ENCODE measurements at places on chromosomes 6 and 20.

DNA sequence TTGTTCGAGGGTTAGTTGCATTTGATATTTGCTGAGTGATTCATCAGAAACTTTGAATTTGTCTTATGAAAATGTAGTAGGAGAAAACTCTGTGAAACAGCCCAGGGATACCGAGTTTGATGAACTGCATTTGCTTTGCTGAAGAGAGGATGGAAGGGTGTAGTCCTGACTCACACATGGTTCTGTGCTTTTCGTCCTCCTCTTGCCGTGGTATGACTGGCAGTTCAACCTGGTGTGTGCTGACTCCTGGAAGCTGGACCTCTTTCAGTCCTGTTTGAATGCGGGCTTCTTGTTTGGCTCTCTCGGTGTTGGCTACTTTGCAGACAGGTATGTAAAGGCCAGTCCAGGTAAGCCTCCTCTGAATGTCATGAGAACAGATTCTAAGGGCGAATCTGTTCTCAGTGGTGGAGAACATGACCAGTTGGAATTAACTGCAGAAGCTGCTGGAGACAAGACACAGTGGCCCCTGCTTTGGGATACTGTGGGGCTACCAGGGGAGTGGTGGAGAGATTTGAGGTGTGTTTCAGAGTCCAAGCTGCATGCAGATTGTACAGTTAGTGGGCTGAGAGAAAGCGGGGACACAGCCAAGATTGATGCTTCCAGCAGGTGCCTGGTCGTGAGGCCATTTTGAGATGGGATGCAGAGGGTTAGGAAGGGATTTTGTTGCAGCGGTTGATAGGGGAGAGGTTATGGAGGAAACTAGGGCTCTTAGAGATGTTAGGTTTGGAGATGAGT is 8.4 kb downstream of the SLC22A1 start:
- no peak for DNase-seq

DNA sequence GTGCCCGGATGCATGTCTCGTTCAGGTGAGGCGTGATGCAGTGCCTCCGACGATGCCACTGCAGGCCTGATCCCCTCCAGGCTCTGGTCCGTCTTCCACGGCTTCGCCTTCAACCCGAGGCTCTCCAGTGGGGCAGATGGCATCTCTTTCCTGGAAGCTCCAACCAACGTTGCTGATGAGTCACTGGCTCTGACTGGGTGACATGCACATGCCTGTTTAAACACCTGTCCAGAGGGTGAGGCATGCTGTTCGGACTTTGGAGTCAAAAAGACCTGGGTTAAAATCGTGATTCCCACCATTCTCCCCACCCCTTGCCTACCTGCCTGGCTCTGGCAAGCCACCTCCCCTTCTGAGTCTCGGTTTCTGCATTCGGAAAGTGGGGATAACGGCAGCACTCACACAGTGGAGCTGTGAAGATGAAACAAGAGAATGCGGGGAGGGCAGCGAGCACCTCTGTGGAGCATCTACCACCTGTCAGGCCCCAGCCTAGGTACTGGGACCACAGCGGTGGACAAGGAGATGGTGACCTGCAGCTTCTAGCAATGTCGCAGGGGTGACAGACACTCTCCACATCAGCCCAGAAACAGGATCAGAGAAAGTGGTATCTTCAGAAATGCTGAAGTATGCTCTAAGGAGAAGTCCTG is 8.5 kb upstream of the EDN3 start:
- DNase-seq, result no peak

- DNase-seq, result peak; percentile 81
Observed at GRCh38 chr20:36574366-36575135, 1.2 kb downstream of the TGIF2 start.

GRCh38 chr6:3568396-3569082 is 111.7 kb upstream of the SLC22A23 start:
- DNase-seq, result no peak

GRCh38 chr6:143973097-143973966 is 34.7 kb downstream of the PLAGL1 start:
- DNase-seq, result no peak

- no peak for DNase-seq
Observed at GRCh38 chr20:9516234-9516871, 2.0 kb downstream of the LAMP5 start.

DNA sequence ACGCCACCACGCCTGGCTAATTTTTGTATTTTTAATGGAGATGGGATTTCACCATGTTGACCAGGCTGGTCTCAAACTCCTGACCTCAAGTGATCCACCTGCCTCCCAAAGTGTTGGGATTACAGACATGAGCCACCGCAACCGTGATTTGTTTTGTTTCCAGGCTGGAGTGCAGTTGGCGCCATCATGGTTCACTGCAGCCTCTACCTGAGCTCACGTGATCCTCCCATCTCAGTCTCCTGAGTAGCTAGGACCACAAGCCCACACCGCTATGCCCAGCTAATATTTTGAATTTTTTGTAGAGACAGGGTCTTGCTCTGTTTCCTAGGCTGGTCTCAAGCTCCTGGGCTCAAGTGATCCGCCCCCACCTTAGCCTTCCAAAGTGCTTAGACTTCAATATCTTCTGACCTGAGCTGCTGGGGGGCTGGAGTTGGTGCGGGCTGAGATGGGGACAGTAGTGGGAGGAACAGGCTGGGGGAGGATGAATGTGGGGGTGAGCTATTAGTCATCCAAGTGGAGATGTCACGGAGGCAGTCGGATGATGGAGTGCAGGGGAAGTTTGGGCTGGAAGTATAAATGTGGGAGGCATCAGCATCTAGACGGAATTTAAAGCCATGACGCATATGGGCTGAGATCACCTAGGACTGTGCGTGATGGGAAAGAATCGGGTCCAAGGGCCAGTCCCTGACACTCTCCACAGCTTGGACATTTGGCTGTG is 23.1 kb upstream of the ZMYND8 start:
- DNase-seq, result no peak

- DNase-seq, result no peak
Observed at GRCh38 chr20:23308024-23308423, 42.6 kb upstream of the NXT1 start.

DNA sequence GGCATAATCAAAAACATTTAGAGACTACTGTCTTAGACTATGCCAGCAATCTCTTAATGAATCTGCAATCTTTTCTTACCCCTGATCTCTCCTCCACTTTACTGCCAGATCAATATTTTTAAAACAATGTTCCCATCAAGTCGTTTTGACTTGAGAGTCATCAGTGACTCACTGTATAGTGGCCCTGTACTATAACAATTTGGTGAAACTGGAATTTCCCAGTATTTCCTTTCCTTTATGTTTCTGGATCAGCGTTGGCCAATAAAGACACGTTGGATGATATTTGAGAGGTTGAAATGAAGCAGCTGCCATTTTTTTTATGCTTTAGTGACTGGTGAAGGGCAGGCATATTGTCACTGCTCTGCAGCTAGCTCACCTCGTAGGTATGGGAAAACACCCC is 10.1 kb upstream of the SMIM13 start:
- DNase-seq, result no peak

GRCh38 chr6:117206944-117207687 is 58.2 kb upstream of the VGLL2 start:
- no peak for DNase-seq

- no peak for DNase-seq
Observed at GRCh38 chr6:16483315-16483875, 245.0 kb downstream of the GMPR start.

GRCh38 chr6:17021539-17021889 is 80.3 kb upstream of the STMND1 start:
- no peak for DNase-seq

DNA sequence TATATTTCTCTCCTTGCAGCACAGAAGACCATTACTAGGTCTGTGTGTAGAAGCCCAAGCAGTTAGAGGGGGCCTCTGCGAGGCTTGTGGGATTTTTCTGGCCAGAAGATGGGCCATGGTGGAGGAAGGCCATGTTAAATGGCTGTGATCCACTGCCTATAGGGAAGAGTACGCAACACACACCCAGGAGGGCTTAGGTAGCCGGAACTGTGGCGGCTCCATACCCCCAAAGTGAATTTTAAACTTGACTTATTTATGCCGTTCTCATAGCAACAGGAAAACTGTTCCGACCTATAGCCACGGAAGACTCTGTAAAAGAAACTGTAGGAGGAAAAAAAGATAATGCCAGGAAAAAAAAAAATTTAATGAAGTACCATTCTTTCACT is 69.5 kb downstream of the SLX4IP start:
- DNase-seq, result no peak

GRCh38 chr6:14618759-14619418 is 501.3 kb downstream of the CD83 start:
- DNase-seq, result no peak

DNA sequence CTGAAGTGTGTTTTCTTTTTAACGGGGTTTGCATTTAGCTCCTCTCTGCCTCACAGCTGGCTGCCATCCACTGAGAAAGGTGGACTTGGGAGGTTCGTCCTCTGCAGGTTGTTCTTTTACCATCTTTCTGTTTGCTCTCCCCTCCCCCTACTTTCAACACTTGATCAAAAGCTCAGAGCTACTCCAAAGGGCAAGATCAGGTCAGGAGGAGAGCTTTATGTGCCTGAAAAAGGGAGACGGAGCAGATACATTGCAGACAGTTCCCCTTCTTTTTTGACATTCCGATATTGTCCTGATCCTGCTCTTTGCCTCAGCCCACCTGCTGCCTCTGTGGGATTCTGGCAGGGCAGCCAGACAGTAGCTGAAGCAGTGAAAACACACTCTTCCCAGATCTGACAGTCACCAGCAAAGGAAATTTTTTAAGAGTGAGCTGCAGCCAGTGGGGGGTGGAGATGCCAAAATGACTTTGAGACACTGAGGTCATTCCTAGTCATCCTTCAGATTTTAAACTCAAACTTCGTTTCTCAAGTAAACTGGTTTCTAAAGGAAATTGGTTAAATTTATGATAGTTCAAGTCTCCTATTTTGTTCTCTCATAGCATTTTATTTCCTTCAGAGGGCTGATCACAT is 26.5 kb downstream of the SMLR1 start:
- no peak for DNase-seq

GRCh38 chr20:63383556-63383955 is 22.4 kb upstream of the CHRNA4 start:
- no peak for DNase-seq

DNA sequence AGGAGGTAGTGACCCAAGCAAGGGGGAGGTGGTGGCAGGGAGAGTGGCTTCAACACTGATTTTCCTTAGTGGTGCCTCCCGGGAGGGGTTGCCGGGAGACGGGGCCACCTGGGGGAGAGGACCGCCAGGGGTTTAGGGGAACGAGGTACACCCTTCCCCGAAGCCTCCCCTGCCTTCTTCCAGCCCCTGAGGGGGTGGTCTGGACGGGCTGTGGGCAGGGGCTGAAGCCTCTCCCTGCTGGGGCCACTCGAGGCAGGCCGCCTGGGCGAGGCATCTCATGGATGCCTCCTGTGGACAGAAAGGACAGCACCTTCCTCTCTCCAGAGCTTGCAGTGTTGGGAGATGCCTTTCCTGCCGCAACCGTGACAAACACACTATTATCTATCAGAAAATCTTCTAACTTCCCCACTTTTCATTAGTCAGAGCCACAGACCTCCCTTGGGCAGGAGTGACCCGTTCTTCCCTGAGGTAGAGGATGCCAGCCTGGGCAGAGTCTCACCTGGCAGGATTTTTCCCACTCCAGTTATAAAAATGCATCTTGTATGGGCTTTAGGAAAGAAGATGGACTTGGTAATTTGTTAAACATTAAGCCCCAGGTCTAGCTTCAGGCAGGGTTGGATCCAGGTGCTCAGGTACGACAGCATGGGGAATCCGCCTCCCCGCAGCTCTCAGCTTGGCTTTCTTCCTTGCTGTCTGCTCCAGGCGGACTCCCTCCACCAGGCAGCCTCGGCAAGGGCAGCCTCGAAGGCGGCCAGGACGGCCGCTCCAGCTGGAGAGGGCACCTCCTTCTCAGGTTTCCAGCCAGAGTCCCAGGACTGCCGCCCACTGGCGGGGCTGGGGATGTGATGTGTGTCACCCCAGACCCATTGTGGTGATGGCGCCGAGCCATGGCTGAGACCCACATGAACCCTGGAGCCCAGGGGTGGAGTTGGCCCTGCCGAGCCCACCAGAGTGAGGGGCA is 11.0 kb downstream of the HRH3 start:
- no peak for DNase-seq

DNA sequence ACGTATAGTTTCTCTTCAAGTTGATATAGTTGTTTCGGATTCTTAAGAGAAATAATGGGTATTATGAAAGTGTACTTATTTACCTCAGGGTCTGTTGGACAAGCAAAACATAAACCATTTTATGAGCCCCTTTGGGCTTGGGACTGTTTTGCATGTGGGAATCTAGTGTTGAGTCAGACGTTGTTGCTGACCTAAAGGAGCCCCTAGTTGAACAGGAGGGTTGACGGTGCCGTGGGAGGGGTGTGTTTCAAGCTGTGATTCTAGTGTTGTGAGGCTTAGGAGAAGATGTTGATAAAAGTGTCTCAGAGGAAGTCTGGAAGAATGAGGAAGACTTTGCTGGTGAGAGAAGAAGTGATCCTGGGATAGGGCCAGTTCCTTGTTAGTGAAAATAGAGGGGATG is 140.0 kb downstream of the ARID1B start:
- no peak for DNase-seq

DNA sequence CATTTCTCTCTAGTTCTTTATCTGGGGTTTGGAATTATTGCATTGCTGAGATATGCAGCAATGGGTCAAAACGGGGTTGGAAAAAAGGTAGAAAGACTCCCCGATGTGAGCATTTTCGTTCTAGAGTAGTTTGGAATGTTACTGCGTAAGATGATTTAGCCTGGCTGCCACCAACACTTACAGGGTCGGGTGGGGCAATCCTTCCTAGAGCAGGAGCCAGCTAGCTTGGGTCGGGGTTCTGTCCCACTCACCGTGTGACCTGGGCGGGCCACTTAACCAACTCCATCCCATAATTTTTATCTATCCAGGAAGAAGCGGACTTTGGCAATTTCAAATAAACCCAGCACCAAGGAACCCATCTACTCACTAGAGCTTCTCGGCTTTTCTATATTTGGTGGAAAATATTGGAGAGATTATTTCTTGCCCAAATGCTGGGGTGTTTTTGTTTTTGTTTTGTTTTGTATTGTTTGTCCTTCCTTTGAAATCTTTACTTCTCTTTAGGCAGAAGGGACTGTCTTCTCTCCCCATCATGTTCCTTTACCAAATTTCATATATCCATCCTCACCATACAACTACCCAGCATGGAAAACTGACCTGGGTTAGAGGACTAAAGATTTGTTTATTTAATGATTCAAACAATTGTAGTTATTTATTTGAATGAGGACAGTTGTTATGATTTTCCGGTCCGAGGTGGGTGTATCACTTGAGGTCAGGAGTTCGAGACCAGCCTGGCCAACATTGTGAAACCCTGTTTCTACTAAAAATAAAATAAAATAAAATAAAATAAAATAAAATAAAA is 72.4 kb downstream of the GPX5 start:
- DNase-seq, result no peak

GRCh38 chr20:36344517-36345132 is 38.5 kb downstream of the DLGAP4 start:
- DNase-seq, result no peak

Measured in naive thymus-derived CD8-positive, alpha-beta T cell (primary cell).